Activated CD4-positive, alpha-beta T cell treated with anti-CD3 and anti-CD28 coated beads, Interleukin-2, Interleukin-6, amounts not matched to agents 100 ng/mL and 50 ng/mL, durations not matched to agents 16 hours and 8 hours (primary cell): ENCODE measurements at places on chromosomes 1 and 21.

GRCh38 chr1:78081980-78082860 lies 36.5 kb downstream of the GIPC2 start:
- no peak for DNase-seq

GRCh38 chr1:61244114-61244513 lies 161.8 kb downstream of the NFIA start:
- peak; percentile 6 for DNase-seq

GRCh38 chr1:241560146-241560848 lies 28.1 kb downstream of the KMO start:
- no peak for DNase-seq

- DNase-seq = no peak
Measured at GRCh38 chr1:86370601-86371022, 25.5 kb downstream of the ODF2L start.

GRCh38 chr1:172469717-172470116 lies 25.8 kb upstream of the PIGC start:
- no peak for DNase-seq

- DNase-seq = peak; percentile 41
Measured at GRCh38 chr1:64686828-64687724, 57.8 kb upstream of the RAVER2 start.

DNA sequence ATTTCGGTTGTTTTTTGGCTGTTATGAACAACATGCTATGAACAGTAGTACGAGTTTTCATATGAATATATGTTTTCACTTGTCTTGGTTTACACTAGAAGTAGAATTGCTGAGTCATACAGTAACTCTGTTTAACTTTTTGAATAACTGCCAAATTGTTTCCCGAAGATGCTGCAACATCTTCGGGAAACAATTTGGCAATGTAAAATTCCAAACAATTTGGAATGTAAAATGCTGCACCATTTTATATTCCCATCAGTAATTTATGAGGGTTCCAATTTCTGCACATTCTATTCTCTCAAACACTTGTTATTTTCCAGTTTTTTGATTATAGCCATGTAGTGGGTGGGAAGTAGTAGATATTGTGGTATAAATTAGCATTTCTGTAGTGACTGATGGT lies 11.6 kb downstream of the PCBP3 start:
- peak; percentile 16 for DNase-seq

GRCh38 chr1:111813440-111814304 lies 58.0 kb downstream of the DDX20 start:
- DNase-seq = peak; percentile 5

- DNase-seq = no peak
Measured at GRCh38 chr1:245272676-245273075, 117.9 kb downstream of the KIF26B start.

- no peak for DNase-seq
Measured at GRCh38 chr1:157145076-157145475, 6.9 kb upstream of the ETV3 start.

GRCh38 chr1:53316766-53317581 lies 10.9 kb downstream of the LRP8 start:
- DNase-seq = no peak

DNA sequence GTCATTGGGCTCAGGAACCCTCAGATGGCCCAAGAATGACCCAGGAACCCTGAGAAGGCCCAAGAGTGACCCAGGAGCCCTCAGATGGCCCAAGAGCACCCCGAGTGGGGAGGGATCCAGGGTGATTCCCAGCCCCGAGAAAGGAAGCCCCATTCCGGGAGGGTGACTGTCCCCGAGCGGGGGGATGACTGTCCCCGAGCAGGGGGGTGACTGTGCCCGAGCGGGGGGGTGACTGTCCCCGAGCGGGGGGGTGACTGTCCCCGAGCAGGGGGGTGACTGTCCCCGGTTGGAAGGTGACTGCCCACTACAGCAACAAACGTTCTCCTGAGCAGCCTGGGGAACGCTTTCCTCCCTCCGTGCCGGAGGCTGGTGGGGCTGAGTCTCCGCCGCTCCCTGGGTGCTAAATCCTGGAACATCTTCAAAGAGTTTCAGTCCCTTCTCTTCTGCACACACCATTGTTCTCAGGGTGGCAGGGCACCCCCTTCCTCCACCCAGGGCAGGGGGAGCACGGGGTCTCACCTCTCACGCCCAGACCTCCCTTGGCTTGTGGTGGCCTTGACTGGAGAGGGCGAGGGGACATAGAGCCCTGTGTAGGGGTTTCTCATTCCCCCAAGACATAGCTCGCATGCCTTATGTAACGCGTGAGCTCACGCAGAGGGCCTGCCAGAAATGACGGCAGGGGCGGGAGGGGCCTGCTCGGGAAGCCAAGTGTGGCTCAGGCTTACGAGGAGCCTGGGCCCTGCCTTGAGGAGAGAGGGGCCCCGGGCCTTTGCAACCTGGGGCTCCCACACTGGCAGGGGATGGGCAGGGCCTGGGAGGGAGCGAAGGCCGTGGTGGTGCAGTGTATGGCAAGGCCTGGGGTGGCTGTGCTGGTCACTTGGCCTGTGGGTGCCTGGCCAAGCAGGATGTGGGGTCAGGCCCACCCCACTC lies 14.3 kb upstream of the SKI start:
- no peak for DNase-seq

- peak; percentile 30 for DNase-seq
Measured at GRCh38 chr1:28893403-28894102, 20.8 kb upstream of the EPB41 start.

- DNase-seq = no peak
Measured at GRCh38 chr1:4089421-4090175, 189.5 kb upstream of the C1orf174 start.

DNA sequence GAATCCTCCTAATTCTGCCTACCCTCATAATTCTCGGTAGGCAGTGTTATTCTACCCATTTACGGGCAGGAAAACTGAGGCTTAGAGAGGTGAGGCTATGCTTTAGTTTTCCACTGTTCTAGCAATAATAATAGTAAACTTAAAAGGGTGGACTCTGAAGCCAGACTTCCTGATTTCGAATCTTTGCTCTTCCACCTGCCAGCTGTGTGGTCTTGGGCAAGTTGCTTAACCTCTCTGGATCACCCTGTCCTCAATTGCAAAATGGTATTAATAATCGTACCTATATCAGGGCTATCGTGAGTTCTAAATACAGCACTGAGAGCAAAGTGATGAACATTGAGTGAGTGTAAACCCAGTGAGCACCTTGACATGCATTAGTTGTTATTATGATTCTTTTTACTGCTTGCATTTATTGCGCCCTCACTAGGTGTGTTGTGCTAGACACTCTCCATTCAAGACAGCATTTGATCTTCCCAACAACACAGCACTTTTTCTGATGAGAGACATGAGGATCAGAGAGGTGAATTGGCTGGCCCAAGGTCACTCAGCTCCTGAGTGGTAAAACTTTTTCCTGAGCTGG lies 102.3 kb upstream of the CSF3R start:
- no peak for DNase-seq

GRCh38 chr1:10553118-10553517 lies 78.4 kb downstream of the PEX14 start:
- DNase-seq = no peak

GRCh38 chr1:201639391-201639790 lies 100.5 kb downstream of the NAV1 start:
- no peak for DNase-seq

DNA sequence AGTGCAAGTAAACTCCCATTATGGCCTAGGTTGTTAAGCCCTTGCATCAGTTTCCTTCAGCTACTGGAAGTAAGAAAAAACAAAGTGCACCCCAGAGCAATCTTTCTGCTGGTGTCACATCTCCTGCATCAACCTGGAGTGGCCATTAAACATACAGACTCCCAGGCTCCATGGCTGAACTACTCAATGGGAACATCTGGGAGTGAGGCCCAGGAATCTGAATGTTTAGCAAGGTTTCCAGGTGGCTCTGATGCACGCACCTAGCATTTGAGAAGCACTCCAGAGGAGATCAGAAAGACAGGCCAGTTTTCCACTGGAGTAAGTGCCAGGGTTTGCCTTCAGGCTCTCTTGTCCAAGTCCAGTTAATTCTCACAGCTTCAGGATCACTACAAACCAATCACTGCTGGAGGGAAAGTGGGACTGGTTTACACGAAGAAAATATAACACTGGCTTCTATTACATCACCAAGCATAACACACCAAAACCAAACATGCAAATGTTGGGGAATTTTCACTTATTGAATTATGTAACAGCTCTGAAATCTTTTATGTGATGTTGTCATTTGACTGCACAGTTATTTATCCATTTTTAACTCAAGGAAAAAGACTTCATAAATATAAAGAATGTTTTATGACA lies 22.3 kb upstream of the ABCA4 start:
- no peak for DNase-seq

GRCh38 chr21:15592271-15592860 lies 137.4 kb upstream of the USP25 start:
- peak; percentile 21 for DNase-seq

DNA sequence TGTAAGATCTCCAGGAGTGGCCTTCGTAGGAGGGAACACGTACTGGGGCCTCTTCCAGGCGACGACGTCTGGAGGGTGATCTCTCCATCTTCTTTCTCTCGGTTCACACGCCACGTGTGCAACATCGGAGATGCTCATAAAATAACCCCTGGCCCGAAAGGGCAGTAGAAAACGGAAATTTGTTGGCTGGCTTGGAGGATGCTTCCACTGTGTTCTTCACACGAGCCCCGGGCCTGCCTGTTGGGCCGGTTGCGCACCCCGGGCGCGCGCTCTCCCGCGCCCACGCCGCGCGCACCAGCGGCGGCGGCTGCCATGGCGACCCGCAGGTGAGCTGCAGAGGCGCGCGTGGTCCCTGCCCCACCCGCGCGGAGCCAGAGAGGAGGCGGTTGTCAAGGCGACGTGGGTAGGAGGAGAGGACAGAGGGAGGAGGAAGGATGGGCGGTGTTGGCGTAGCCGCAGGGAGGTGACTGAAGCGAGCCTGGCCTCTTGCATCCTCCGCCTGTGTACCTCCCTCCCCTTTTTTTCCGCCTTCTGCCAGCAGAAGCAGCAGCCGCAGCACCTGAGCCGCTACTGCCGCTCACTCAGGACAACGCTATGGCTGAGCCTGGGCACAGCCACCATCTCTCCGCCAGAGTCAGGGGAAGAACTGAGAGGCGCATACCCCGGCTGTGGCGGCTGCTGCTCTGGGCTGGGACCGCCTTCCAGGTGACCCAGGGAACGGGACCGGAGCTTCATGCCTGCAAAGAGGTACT lies at the start of gene ELAPOR1:
Gene ELAPOR1 (plus strand): TSS at position 526 of the 752 bp plus-strand sequence. CDS start 69 bp downstream, at position 595.
- DNase-seq = peak; percentile 82

DNA sequence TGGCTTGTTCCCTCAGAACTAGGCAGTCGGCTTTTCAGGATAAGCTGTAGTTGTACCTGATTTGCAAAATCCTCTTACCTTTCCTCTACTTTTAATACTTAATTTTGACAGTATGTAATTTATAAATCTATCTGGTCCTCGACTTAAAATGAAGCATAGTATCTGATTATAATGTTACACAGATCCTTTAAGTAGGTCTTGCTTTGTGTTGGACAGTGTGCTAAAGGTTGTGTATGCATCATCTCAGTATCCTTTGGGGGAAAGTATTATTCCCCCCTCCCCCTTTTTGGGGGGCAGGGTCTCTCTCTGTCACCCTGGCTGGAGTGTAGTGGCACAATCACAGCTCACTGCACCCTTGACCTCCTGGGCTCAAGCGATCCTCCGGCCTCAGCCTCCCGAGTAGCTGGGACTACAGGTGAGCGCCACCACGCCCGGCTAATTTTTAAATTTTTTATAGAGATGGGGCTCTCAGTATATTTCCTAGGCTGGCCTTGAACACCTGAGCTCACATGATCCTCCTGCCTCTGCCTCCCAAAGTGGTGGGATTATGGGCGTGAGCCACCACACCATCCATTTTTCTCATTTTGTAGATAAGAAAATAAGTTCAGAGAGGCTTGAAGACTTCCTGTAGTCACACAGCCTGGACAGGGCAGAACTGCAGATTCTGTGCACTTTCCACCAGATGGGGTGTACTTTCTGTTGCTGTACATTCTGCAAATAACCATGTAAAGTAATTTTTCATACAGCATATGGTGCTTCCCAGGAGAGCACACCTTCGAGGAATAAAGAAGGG lies 791 bp upstream of the STX6 start:
- no peak for DNase-seq

GRCh38 chr1:58572690-58573089 lies 4.4 kb downstream of the TACSTD2 start:
- DNase-seq = no peak

DNA sequence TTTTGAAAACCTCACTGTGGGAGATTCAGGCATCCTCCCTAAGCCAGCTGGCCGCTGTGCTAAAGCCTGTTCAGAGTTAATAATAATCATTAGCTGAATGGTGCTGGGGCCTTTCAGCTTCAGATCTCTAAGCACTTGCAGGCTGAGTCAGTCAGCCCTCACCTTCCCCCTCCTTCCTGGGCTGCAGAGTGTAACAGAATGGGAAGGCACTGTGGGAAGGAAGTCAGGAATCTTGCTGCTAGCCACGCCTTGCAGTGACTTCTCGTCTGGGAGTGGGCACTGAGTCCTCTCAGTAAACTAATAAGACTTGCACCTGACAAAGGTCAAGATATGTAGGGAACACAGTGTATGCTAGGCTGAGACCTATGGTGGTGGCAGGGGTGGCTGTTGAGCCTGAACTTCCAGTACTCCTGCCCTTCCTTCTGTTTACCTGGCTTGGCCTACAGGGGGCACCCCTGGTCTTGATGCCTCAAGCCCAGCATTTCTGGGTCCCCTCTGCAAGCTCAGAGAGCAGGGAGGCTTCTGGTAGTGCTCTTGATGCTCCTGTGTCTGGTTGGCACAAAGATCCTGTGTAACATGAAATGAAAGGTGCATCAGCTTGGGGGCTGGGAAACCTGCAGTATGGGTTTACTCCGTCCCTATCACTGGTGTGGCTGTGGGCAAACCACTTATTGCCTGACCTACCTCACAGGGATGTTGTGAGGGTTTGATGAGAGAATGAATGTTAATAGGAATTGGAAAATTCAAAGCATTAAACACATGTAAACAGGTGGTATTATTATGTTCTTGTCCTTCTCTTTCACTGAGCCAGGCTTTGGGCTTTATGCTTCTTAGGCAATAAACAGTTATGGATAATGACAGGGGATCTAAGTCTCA lies 6.0 kb downstream of the CYB561D1 start:
- peak; percentile 53 for DNase-seq

- DNase-seq = no peak
Measured at GRCh38 chr1:114318961-114319360, 165.3 kb upstream of the SYT6 start.

- no peak for DNase-seq
Measured at GRCh38 chr1:195278644-195279043, 1329.6 kb downstream of the KCNT2 start.

DNA sequence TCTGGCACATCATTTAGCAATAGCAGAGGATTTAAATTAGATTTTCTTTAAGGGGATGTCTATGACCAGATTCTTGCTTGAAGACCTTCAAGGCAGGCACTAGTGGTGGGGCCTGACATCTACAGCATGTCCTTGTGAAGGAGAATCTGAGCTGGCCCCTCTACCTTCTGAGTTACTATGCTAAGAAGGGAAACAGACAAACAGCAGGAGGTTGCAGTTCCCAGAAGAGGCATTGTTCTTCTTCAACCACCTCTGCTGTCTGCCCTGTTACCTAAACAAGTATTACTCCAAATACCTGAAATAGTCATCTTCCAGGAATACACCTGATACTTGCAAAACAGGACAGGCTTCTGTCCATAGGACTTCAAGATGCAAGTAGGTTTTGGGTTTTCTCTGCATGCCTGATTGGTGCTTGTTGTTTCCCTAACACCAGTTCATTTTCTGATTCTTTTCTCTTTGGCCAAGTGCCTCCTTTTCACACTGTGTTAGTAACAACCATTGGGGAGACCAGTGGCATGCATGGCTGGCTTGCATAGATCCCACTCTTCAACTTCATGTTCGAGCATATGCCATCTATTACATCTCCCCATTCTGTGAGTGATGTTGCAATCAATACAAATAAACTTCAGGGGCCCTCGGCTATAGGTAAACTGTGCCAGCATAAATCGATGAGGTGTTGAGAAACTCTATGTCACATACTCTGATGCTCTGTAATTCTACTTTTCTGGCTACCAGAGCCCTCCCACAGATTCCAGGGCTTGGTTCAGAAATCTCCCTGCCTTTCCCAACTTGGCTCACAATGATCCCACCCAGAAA lies 93.0 kb upstream of the DUSP10 start:
- DNase-seq = no peak
